ENCODE measurements at places on chromosomes 11 and 22. TPM values are rescaled to one million over a fixed set of nuclear protein-coding genes. Genes with fewer than 3 reads are reported as not detected.
A peak's percentile ranks its signal among the peaks of the same experiment; 100 is the strongest.

Gene RPL27A
- 546 TPM for total RNA-seq

Gene POTEH
- total RNA-seq = not detected

Gene LRRN4CL
- 0.21 TPM for total RNA-seq

DNA sequence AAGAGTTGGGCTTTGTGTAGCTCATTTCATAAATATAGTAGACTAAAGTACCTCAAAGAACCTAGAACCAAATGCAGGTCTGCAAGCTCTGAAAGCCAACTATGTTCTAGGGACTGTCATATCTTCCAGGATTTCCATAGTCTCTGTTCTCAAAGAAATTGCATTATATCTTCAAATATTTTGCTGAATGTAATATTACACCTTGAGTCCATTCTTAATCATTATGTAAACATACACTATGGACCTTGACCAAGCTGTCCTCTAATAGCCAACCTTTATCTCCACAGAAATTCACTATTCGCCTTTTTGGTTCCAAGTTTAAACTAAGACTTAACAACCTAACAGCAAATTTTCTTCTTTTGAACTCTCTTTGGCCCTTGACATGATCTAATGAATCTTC is 678.7 kb upstream of the ARHGAP42 start:
- no peaks in the 10 kb centered on the region for H3K36me3 ChIP-seq
- H3K4me3 ChIP-seq = no peak overlapping the region
- no peak overlapping the region for H3K27ac ChIP-seq
- H3K4me1 ChIP-seq = no peaks in the 10 kb centered on the region

- H3K4me1 ChIP-seq = peaks cover under 1% of the 10 kb centered on the region
- peaks cover 15% of the 10 kb centered on the region for H3K36me3 ChIP-seq
- no peak for DNase-seq
- H3K4me3 ChIP-seq = no peak overlapping the region
Measured at GRCh38 chr22:28779833-28780232, 7.3 kb downstream of the CCDC117 start.

GRCh38 chr11:13140873-13141655 is 131.9 kb downstream of the RASSF10 start:
- no peaks in the 10 kb centered on the region for H3K36me3 ChIP-seq
- peaks cover 21% of the 10 kb centered on the region for H3K4me1 ChIP-seq
- peaks cover 2% of the 10 kb centered on the region for H3K27me3 ChIP-seq
- DNase-seq = no peak

- peaks cover 4% of the 10 kb centered on the region for H3K36me3 ChIP-seq
- peak overlapping the region; percentile 40 for H3K4me3 ChIP-seq
- no peaks in the 10 kb centered on the region for H3K27me3 ChIP-seq
- no peak for DNase-seq
- H3K27ac ChIP-seq = peak overlapping the region; percentile 95
Measured at GRCh38 chr11:20367313-20367948, 3.9 kb downstream of the HTATIP2 start.

All from chondrocyte (in vitro differentiated cells).